ENCODE measurements at places on chromosomes 11 and 22.

GRCh38 chr22:19800761-19801244, 40.2 kb downstream of the TBX1 start:
- DNase-seq, result peak; percentile 12

DNA sequence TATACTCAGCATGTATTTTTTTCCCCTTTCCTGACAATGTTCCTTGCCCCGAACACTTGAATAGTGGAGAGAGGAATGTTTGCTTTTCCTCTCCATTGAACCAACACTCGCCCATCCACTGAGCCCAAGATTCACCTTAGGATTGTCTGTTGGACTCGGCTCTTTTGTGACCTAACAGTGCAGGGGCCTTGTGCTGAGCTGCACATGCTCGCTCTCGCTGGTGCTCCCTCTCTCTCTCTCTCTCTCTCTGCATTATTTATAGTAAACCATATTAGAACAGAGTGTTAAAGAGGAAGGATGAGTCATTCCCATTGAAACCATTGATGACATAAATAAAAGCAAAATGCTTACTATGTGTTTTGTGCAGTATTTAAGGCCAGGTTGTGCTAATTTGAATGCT, 20.7 kb downstream of the ZBTB16 start:
- no peak for DNase-seq

GRCh38 chr22:42372976-42373375, 59.2 kb downstream of the NFAM1 start:
- DNase-seq, result no peak

- DNase-seq, result no peak
Observed at GRCh38 chr11:122645847-122646246, 9.7 kb upstream of the UBASH3B start.

- no peak for DNase-seq
Observed at GRCh38 chr22:50465066-50465930, 9.5 kb downstream of the SBF1 start.

DNA sequence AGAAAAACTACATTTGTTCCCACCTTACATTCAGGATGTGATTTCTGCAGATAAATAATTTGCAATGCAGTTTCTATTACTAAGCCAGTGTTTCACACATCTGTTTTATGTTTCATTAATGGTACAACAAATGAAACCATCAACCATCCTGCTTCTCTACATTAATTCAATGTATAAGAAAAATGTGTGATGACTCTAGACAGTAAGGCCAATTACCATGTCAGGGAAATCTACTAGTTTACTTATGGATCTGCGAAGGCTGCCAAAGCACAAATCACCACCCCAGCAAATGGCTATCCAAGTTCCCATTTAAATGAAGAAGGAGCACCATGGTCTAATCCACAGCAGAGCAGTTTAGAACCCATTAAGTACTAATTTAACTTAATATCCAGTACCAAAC, 50.1 kb upstream of the NCAM1 start:
- no peak for DNase-seq

DNA sequence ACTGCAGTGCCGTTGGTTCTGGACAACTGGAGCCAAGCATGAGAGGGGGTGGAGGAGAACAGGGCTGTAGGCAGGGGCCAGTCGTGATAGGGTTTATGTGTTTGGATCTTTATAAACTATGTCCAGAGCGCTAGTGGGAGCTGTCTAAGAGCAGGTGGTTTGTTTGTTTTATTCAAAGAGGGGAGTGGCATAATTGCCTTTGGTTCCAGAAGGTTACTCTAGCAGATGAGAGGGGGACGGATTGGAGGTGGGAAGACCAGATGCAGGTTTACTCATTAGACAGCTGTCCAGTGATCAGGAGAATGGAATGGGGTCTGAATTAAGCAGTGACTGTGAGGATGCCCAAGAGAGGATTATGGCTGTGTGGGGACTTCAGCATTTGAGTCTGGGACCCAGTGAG, 109.3 kb upstream of the TBCEL start:
- peak; percentile 67 for DNase-seq

- no peak for DNase-seq
Observed at GRCh38 chr11:33172996-33173395, 11.7 kb upstream of the CSTF3 start.

- no peak for DNase-seq
Observed at GRCh38 chr11:1544536-1544935, 27.5 kb downstream of the DUSP8 start.

GRCh38 chr22:49429066-49429465, 398.6 kb downstream of the BRD1 start:
- peak; percentile 13 for DNase-seq

DNA sequence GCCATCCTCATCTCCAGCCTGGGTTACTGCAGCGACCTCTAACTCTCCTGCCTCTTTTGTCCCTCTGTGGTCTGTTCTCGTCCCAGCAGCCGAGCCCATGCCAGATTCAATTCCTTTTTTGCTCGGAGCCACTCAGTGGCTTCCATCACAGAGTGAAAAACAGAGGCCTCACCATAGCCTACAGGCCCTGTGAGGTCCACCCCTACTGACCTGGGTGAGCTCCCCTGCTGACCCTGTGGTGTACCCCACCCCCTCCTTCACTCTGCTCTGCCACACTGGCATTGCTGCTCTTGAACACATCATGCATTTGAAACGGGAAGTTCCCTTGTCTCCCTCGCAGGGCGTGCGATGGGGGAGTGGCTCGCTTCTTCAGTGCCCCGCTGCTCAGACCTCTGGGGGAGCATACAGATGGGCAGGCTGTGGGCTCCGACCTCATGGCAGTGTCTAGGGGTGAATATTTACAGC, 2.1 kb downstream of the AIP start:
- no peak for DNase-seq

DNA sequence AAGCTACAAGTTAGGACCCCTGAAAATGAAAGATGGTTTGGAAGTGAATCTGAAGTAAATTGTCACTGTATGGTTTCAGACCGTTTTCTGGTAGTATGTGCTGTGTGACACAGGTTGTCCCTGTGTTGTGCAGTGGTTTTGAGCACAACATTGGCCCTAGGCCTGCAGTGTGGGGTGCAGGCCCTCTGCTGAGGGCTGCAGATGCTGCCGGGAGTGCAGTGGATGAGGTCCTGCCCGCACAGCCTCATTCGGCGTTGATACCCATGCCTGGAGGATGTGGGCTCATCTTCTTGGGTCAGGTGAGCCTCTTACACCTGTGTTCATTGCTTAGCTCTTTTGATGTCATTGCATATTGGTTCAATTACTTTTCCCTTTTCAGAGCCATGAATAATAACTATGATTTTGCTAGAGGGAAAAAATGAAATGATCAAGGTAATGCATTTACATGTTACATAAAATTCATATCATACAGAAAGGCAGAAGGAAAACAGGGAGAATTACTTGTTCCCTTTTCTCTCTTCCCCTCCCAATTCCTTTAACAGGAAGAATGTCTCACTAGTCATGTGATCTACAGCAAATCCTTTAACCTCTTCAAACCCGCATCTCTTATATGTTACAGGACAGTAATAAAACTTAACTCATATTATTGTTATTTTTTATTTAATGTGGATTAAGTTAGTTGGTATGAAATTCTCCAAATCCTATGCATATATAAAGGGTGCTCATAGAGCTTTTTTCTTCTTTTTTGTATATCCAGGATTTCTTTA, 48.7 kb downstream of the PTPRJ start:
- peak; percentile 8 for DNase-seq

- DNase-seq, result no peak
Observed at GRCh38 chr11:1604181-1604580, 4.1 kb downstream of the KRTAP5-3 start.

- no peak for DNase-seq
Observed at GRCh38 chr22:41479671-41480396, 10.9 kb downstream of the ACO2 start.

DNA sequence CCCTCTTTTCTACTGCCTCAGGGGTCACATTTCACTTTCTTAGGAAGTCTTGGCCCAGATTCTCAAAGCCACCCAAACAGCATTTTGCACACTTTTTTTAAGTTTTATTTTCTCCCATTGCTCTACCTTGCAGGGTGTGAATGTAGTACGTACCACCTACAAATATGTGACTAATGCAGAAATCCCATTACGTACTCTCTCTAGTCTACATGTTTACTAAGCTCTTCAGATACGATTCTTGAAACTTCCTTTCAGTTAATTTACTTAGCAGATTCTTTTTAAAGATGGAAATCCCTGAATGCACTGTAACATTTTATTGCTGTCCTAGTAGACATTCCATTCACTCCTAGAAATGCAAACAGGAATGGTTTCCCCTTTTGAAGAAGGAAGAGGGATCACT, 61.3 kb downstream of the LRRC4C start:
- peak; percentile 2 for DNase-seq

GRCh38 chr11:289398-289711, 429 bp downstream of the PGGHG start:
- DNase-seq, result no peak

DNA sequence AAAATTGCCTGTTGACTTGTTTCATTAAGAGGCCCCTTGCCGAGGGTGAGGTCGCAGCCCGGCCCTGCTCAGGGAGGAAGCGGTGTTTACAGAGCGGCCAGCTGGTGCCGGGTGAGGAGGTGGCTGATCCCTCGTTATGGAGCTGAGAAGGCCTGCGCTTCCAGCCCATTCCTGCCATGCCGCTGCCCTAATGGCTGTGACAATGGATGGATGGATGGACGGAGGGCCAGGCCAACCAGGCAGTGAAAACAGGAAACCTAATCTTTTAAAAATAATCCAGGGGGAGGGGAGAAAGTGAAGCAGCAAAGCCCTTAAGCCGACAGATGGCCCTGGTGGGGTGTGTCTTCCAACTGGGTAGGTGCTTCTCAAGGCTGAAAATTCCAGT, 38.5 kb downstream of the BCR start:
- DNase-seq, result peak; percentile 98
